DMS53 (cell line): ENCODE measurements at places on chromosomes 2 and 18.

GRCh38 chr2:11863513-11864328 is 117.3 kb downstream of the LPIN1 start:
- peak; percentile 86 for DNase-seq

GRCh38 chr2:240216167-240216566 is 75.7 kb upstream of the OTOS start:
- DNase-seq = no peak

DNA sequence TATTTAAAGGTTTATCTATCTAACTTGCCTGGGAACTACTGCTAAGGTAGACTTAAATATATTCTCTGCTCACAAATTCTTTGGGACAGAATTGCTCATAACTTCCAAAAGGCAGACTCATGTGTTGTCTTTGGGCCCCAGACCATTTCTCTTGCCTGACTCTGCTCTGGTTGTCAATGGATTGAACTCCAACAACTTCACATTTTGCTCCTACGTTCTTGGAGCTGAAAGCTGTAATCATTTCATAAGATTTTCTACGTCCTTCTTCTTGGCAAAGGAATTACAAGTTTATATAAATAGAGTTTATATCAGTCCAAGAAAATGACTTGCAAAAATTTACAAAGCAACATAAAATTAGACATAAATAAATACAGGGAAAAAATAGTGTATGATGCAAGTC is 32.9 kb upstream of the PPM1B start:
- DNase-seq = no peak

- no peak for DNase-seq
Observed at GRCh38 chr2:64052463-64053241, 33.4 kb upstream of the VPS54 start.

GRCh38 chr2:142858961-142859360 is 18.5 kb upstream of the KYNU start:
- DNase-seq = no peak
